DMS153 (cell line): ENCODE measurements at places on chromosomes 5 and 9.

GRCh38 chr9:120999317-120999716 lies 50.8 kb downstream of the C5 start:
- DNase-seq: no peak

DNA sequence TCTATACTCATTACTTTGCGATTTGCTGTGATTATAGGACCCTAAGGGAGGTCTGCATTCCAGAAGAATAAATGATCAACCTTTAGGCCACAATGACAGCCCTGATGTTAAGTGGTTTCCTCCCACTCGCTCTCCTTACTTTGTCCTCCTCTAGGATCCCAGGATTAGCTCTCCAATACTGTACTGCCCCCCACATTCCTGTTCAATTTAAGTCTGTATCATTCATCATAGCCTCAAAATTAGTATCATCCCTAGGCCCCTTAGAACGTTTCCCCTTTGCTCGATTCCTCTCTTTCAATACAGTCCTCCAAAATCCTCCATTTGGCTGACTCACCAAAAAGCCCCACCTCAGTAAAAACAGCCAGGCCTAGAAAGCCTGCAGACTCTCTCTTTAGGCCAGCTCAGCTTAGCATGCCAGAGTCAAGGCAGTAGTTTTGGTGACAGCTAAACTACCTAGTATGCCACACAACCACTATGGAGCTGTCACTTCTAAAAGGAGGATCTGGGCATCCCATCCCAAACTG lies 24.4 kb downstream of the RNF145 start:
- no peak for DNase-seq

DNA sequence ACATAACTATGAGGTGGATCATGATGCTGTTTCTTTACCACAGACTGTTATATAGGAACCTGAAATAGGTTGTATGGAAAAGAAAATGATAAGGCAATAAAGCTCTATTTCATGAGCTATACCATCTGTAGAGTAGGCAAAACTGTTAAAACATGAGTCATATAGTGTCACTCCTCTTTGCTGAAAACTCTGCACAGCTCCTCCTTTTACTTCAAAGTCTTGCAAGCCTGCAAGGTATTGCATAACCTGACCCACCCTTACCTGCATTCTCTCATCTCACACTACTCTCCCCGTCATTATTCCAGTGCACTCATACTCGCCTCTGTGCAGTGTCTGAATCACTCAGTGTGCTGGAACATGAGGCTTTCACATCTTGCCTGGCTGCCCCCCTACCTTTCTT lies 790.1 kb downstream of the EFNA5 start:
- DNase-seq: no peak

DNA sequence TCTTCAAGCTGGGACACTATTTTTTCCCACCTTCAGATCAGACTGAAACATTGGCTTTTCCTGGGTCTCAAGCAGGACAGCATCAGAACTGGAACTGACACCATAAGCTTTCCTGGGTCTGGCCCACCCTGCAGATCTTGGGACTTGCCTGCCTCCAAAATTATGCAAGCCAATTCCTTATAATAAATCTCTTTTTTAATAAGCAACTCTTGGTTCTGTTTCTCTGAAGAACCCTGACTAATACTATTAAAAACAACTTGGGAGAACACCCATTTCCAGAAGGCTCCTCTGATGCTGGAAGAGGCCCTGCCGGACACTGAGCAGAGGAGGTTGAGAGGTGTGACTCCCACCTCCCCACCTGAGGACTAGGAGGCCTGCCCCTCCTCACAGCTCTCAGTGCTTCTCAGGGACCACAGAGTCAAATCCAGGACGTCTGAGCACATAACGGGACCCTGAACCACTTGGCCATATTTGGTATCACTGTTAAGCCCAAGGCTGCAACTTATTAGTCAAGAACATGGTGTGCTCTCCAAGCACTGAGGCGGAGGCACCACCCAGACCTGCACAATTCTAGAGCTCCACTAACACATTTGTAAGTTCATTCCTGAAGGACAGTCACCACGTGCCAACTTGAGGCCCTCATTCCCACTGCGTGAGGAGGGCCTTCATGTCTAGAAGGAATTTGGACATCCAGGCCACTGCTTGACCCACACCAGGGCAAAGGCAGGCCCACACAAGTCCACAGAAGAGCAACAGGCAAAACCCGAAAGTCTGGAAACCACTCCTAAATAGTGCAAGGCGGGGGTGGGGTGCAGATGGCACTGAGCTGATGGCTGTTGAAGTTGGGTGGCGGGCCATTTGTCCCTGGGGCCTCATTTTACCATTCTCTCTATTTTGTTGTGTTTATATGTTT lies 9.5 kb downstream of the SHC3 start:
- no peak for DNase-seq

DNA sequence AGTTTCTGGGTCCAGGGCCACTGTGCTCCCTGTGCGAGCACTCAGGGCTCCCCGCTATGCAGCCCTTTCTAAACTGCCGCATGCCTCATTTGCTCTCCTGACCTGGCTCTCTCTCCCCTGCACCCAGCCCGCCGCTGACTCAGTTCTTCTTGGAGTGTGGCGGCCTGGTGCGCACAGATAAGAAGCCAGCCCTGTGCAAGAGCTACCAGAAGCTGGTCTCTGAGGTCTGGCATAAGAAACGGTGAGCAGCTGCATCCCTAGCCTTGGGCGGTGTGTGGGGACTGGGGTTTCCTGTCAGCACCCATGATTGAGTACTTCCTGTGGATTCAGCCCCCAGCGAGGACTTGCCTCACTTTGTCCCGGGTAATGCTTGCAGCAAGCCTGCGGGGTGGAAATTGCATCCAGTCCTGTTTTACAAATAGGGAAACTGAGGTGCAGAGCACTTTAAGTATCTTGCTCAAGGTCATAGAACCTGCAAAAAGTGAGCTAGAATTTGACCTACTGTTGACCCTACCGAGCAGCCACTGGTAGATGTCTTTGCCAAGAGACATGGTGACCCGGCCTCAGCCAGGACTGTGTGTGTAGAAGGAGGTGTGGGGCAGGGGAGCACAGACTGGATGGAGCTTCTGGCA lies 27.9 kb downstream of the USP20 start:
- no peak for DNase-seq
